ENCODE measurements at places on chromosomes 3 and 15.

DNA sequence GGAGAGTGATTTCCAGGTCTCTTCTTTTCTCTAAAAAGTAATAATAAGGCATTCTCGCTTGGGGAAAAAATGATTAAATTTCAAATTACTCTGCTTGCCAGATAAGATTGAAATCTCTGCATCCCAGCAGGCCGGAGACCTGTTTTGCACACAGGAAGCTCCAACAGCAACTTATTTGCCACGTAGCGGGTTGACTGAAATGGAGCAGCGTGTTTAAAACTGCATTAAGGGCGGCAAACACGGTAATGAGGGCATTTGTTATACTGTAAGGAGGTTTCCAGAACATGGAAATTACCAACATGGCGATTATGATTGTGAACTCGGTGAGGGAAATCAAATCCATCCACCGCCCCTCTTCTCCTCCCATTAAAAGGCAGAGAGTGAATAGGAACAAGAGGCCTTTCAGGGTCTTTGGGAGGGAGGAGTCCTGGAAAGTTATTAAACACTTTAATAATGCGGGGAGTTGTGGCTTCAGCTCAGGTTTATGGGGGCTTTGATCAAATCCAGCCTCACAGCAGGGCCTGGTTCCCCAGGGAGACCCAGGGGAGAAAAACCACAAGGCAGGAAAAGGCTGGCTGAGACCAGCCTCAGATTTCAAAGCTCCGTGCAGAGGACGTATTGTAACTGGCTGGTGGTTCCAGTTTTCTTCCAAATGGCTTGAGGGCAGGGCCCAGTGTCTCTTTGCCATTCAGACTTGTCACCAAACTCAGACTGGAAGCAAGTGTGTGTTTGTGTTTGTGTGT lies 242.3 kb downstream of the TLE3 start:
- DNase-seq: no peak

DNA sequence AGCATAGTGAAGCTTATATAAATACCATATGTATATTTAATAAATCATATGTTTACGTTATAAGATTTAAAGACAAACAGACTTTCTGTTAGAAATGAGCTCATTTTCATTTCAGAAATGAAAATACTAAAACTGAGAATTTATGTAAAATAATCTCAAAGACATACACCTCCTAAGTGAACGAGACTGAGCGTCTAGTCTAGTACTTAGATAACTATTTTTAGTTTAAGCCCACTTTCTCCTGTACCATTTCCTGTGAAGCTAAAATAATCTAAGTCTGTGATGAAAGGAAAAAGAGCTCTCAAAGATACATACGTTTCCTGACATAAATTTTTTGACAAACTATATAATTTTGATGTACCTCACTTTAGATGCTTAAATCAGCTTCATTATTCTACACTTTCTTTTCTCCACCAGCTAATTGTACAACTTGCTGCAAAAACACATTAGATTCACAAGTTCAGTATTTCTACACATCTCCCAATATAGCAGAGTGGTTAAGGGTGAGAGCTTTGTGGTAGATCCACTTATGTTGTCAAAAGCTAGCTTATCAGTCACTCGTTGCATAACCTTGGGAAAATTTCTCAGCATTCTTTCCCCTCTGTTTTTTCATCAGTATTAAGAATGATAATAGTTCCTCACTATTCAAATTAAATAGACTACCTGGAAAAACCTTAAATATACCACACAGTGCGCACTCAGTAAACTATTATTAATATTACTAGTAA lies 703.0 kb downstream of the PLOD2 start:
- no peak for DNase-seq

DNA sequence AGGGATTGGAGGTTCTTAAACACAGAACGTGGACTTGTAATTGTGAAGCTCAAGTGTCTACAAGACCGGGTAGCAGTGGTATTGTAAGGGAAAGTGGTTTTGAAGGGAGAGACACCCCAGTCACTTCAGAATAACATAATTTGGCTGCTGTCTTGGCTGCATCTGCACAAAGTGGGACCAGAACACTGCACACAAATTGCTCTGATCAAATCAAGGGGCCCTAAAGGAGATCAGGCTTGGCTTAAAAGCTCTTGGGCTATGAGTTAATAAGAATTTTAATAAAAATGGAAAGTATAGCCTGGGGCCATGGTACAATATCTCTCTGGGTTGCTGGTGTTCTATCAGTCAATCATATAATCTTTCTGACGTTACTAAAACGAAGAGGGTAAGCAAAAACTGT lies 356.1 kb upstream of the ICE2 start:
- no peak for DNase-seq

GRCh38 chr3:28575746-28576613 lies 227.4 kb upstream of the AZI2 start:
- DNase-seq: no peak

DNA sequence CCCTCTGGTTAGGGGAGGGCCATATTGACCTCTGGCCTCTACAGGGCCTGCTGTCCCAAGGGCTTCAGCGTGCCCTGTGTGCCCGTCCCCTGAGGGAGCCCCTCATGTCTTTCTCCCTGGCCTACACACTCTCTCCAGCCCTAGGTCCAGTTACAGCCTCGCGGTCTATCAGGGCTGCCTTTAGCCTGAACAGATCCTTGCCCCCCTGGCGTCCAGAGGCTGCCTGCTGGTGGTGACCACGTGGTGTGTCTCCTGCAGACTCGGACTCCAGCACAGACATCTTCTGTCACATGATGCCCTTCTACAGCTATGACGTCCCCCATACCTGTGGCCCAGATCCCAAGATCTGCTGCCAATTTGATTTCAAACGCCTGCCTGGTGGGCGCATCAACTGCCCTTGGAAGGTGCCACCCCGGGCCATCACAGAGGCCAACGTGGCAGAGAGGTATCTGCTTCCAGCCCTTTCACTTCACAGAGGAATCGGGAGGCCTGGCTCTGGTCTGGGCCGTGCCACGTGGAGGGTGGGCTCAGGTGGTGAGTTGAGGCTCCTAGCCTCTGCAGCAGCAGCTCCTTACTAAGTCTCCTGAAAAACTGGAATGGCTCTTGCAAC lies 4.1 kb downstream of the MAN2A2 start:
- DNase-seq: no peak
